ENCODE measurements at places on chromosomes 2 and 18.

DNA sequence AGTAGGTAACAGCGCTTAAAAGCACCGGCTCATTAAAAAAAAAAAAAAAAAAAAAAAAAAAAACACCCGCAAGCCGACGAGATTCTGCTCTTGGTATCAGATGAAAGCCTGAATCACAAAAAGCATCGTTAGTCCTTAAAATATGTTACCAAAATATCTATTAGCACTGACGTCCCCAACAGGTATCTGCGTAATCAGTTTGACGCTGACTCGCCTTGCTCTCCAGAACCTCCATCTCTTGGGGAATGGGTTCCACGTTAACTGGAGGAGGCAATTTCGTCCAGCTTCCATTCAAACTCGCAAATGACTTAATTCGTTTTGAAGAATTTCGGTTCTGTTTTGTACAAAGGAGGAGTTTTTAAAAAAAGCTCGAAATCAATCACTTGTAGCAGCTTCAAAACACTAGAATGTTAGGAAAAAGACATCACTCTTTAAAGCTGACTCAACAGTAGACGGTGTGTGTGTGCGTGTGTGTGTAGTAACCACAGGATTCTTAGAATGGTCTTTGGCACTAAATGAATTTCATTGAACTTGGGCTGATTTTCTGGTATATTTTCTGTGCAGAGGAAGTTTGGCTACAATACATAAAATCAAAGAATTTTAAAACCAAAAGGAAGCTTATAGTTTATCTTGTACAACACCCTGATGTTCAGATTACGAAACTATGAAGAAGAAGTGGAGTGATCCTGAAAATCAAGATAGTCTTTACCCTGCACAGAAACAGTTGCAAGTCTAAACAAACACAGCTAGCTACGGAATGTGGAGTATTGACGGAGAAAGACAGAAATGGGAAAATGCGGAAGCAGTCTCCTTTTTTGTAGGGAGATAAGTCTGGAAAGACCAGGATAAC, 1.1 kb upstream of the PGAP1 start:
- peak; percentile 17 for DNase-seq

DNA sequence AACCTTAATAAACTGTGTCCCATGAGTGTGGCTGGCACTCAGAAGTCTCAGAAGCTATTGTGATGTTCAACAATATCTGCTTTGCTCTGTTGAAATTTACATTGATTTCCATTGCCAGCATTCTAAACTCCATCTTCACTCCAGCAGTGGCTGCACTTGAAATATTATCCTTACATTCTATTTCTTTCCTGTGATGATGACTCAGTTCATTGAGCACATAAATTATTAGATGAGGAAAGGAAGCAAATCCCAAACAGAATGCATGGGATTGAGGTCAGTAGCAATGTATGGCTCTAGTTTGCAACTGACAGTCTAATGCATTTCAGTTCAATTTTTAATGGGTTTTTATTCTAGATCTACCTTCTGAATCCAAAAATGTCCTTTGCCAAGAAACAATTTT, 92.4 kb upstream of the TTN start:
- DNase-seq: no peak

GRCh38 chr18:48942554-48943261, 8.1 kb downstream of the SMAD7 start:
- no peak for DNase-seq

- no peak for DNase-seq
Observed at GRCh38 chr18:6004683-6005082, 109.4 kb upstream of the TMEM200C start.

- no peak for DNase-seq
Observed at GRCh38 chr2:218285604-218286003, 6.7 kb downstream of the TMBIM1 start.

DNA sequence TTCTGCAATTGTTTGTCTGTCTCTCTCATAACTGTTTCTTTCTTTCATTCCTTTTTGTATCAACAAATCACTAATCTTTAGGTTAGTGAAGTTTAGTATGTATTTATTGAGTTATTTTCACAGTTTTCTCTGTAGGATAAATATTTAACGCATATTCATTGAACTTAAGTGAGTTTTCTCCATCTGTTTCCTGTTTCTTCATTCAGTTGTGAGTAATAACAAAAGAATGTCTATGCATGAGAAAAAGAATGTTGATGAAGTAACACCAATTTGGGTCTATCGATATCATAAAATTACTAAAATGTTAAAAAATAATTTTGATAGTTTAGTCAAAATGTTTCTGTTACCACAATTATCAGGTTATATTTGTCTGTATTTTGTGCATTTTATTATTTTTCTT, 948.0 kb downstream of the DSC3 start:
- no peak for DNase-seq

DNA sequence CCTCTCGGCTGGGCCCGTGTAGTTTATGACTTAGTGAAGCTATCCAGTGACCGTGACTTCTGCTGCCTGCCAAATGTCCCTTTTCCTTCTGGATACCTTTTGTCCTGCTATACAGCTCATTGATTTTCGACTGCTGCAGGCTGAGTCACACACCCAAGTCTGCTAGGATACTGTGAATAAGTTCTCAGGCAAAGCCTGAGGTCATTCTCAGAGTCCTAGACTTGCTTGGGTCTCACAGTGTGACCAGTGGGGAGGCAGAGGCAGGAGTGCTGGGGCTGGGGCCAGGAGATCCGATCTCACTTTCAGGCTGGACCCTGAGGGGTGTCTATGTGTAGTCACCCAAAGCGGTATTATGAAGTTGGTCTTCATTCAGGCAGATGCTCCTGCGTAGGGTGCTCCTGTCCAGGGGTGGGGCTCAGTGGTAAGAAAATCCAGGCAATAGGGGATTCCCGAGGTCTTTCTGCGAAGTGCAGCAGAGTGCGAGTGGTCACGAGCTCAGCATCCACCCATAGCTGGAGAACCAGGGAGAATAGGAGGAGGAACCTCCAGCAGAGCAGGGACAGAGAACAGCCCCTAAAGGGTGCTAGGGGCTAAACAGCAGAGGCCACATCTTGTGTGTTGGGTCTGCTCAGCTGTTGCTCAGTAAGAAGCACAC, 268.6 kb upstream of the NCKAP5 start:
- no peak for DNase-seq

DNA sequence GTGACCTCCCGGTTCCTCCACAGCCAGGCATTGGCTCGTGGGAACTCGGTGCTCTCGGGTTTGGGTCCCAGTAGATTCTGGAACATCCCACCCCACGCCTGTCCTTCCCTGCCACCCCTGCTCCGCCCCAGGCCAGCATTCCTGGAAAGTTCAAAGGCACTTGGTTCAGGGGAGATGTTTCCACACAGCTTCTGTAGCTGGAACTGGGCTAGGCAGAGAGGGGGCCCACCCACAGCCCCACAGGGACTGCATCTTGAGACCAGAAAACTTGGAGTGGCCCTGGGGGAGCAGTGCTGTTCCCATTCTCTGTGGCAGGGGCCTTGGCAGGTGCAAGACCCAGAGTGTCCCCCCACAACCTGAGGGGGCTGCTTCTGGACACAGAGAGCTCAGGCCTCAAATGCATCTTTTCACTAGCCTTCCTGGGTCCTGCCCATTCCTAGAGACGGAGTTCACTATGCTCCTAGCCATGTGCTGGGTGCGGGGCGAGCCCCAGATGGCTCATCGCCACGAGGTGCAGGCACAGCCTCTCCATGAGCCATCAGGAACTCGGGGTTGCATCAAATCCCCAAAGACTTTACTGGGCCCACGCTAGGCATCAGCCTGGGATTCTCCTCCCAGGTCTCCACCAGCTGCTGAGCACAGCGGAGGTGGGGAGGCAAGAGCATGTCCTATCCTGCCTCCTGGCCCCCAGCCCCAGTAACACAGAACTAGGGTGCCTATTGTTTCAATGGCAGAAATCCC, 68.7 kb downstream of the ZFP36L2 start:
- DNase-seq: no peak

DNA sequence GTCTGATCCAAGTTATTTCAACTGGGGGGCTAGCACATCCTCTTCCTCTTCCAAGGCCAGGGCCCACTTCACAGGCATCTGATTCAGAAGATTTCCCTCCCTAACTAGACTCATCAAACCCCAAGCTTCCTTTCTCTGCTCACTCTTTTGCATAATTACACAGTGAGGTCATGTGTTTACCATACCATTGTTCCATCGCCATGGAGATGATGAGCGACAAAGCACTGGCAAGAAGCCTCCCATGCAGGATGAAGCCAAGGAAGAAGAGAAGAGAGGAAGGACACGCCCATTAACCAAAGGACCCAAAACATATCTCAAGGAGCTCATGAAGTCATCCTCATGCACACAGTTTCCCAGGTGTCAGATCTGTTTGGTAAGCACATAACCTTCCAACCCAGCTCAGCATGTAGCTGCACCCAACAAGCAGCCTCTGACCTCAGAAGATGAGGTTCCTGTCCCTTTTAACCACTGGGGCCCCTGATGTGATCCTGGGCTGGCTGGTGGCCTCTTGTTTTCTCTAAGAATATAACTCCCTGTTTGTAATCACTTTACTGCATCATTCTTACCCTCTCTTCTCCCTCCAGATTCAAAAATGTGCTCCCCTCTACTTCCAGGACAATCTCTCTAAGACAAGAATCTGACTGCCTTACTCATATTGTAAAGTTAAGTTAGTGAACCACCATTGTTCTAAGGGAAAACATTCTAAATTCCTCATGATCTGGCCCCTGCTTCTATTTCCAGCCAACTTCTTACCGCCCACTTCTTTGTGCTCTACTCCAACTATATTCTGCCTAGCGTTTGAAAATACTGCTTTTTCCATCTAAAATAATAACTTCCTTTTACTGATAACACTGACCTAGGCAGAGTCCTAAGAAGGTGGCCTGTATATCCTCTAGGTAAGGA, 190.1 kb downstream of the TTC32 start:
- no peak for DNase-seq

DNA sequence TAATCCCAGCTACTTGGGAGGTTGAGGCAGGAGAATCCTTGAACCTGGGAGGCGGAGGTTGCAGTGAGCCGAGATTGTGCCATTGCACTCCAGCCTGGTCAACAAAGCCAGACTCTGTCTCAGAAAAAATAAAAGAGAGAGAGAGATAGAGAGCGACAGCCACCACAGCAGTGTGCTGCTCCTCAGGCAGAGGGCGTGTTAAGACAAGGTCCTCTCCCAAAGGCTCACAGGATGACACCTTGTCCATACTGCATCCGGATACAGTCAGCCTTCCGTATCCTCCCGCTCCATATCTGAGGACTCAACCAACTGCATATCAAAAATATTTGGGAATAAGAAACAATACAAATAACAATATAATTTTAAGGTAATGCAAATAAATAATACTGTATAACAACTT, 20.1 kb downstream of the ARL4C start:
- DNase-seq: no peak

DNA sequence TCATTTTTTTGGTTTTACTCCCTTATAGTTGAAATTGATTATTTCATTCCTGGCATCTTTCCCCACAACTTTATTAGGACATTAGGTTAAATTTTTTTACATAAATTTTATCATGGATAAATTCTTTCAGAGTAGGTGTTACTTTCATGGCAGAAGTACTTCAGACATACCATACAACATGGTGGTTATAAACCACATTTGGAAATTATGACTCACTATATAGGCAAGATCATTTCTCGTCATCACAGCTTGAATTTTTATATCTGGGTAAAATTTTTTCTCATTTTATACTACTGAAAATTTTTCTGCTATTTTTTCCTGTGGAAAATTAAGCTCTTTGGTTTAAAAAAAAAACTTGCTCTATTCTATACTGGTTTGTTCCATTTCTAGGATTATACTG, 111.9 kb upstream of the COL5A2 start:
- no peak for DNase-seq
